Hematopoietic multipotent progenitor cell (in vitro differentiated cells): ENCODE measurements at places on chromosomes 7 and 10. TPM values are rescaled to one million over a fixed set of nuclear protein-coding genes. Genes with fewer than 3 reads are reported as not detected.

The HKDC1 gene
- total RNA-seq: not detected

The ZNF25 gene
- 1.3 TPM for total RNA-seq

DNA sequence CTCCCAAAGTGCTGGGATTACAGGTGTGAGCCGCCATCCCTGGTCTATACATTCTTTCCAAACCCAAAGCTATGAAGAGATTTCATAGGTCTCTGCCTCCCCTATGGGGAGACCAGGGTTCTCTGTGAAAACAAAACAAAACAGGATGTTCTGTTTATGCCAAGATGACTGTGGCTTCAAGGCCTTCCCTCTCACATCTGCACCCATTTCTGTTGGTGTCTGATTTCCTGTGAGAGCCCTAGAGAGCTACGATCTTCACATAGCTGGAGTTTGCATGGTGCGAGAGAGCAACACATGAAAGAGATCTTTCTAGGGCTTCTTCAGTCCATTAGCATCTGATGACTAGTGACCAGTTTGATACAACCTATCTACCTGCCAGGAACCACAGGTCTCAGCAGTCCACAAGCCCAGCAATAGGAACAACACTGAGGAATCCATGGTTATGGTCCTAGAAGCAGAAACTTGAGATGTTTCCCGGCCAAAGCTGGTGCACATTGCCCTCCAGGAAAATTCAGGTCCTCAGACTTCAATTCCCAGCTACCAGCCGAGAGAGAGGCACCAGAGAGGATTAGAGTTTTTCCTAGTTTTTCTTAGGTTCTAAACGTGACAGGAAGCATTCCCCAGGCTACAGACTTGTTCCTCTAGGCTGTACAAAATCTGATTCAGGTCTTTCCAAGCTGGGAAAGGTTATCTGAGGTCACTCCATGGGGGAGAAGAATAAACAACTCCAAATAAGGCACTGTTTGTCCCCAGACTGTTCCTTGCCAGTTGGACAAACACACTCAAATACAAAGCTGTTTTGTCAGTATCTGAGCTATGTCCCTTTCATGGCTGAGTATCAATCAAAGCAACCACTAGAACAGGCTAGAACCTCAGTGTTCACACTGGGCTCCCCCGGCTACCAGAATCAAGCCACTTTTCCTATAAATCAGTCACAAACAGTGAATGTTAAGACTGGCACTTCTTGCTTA lies 259.7 kb downstream of the CALN1 start:
- DNase-seq: no peak

- no peak for DNase-seq
Observed at GRCh38 chr7:82616059-82616728, 172.6 kb upstream of the CACNA2D1 start.

GRCh38 chr7:149625947-149626392 lies 128.4 kb upstream of the ZNF746 start:
- DNase-seq: no peak
